Fibroblast of pulmonary artery (primary cell): ENCODE measurements at places on chromosomes 5 and 9.

GRCh38 chr5:115963566-115963965 is 1.3 kb downstream of the LVRN start:
- DNase-seq: no peak

GRCh38 chr9:137127301-137128157 is 11.4 kb upstream of the GRIN1 start:
- DNase-seq: peak; percentile 24

GRCh38 chr9:101050650-101051049 is 22.1 kb downstream of the PLPPR1 start:
- no peak for DNase-seq

GRCh38 chr9:81380504-81381359 is 308.6 kb downstream of the TLE1 start:
- DNase-seq: no peak

DNA sequence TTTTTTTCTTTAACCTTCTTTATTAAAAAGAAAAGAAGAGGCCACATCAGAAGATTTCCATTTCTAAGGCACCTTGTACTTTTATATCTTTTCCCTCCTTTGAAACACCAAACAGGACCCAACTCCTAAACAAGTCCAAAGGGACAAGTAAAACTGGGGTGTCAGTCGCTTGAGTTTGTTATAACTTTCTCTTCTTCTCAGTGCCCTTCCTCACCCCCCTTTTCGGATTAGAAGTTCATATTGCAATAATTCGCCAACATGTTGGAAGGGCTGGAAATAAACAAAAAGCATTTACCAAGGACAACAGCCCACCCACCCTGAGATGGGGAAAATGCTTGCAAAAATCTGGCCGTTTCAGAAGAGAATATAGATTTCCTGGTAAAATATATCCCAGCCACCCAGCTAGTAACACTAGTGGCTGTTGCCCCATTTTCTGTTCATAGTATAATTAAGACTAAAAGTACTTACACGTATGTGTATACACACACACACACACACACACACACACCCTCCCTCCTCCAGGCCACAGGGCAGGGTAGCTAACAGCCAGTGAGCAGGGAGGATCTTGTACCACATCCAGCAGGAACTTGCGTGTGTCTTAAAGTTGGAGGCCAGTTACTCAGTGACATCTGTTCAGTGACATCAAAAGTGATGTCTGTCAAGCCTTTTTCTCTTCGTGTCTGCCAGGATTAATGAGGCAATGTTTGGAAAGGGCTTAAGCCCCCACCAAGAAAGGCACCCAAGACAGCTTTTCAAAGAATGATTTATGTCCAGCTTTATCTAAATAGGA is 149.1 kb upstream of the KLF4 start:
- DNase-seq: peak; percentile 89

DNA sequence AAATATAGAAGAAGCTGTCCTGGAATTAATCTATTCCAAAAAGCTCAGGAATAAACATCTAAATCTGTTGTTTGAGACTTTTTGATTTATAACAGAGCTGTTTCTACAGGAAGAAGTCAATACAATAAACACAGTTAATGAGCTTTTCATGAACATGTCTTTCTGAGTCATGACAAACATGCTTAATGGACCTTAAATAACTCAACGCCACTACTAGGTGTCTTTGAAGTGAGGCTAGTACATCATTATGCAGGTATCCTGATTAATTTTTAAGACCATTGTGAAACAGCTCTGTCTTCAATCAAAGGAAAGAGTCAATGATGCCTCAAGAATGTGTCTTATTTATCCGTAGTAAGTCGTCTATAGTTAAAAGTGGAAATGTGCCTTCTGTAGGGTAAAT is 131.6 kb downstream of the GABRB2 start:
- no peak for DNase-seq
